Psoas muscle (tissue), 8 donors: ENCODE measurements at places on chromosomes 7 and 10. TPM values are rescaled to one million over a fixed set of nuclear protein-coding genes. Genes with fewer than 3 reads are reported as not detected.

DNA sequence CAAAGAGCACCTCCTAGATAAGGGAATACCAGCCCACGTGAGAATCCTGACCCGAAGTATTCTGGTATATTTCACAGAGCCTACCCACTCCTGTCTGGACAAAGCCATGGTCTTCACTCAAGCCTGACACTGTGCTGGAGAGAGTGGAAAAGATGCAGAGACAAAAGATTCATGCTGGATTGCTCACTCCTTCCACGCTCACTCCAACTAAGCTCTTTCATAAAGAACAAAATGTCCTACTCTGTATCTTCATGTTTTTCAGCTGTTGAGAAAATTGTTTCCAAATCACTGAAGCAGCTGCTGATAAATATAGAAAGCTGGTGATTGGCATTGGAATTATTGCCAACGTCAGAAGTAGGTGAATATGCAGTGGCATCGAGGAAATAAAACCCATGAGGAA is 106.0 kb downstream of the ABLIM1 start:
- no peak overlapping the region for H3K4me3 ChIP-seq
- H3K27me3 ChIP-seq: no peaks in the 10 kb centered on the region
- H3K27ac ChIP-seq: no peak overlapping the region
- DNase-seq: no peak
- H3K36me3 ChIP-seq: no peaks in the 10 kb centered on the region

GRCh38 chr10:49071160-49071761 is 44.1 kb downstream of the VSTM4 start:
- no peak for DNase-seq
- no peak overlapping the region for H3K4me3 ChIP-seq
- no peaks in the 10 kb centered on the region for H3K27me3 ChIP-seq
- H3K36me3 ChIP-seq: no peaks in the 10 kb centered on the region
- H3K27ac ChIP-seq: no peak overlapping the region
- no peaks in the 10 kb centered on the region for H3K4me1 ChIP-seq

GRCh38 chr7:41052201-41052600 is 650.7 kb downstream of the INHBA start:
- no peak overlapping the region for H3K4me3 ChIP-seq
- H3K27me3 ChIP-seq: no peaks in the 10 kb centered on the region
- no peak for DNase-seq
- no peaks in the 10 kb centered on the region for H3K4me1 ChIP-seq

ZNF853 gene
- total RNA-seq: 10.4 TPM

CPA5 gene
- total RNA-seq: not detected
